Occipital lobe (tissue), 3 donors: ENCODE measurements at places on chromosomes 11 and 22.

- no peak for DNase-seq
Measured at GRCh38 chr22:33883961-33884808, 36.1 kb downstream of the LARGE1 start.

DNA sequence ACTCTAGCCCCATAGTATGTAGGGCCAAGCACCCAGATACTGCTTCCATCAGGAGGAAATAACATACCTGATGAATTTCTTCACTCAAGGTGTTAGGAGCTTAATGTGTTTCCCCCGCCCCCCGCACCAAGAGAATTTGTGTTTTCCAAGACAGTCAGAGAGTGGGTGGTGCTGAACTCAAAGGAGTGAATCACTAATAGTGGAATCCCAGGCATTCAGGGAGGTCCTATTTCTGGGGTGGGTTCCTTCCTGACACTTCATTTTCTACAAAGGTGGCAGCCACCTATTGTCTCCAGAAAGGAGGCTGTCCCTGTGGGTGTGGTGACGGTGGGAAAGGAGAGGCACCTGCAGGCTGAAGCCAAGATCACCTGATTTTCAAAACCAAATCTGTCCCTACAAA, 50.8 kb upstream of the ELF5 start:
- DNase-seq: no peak

DNA sequence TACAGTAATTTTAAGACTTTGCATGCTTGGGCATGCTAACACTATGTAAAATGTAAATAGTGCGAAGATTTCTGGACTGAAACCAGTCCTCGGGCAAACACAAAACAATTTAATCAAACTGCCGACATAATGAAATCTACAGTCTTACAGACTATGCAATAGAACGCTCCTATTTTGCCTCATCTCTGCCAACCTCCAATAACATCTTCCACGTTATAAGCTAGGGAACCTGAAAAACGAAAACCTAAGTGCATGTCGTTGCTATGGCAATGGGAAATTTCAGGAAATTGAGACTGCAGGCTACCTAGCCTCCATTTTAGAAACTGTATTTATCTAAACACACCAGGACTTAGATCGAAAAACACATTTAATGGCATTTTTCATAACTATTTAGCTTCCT, 1.1 kb downstream of the CSTF3 start:
- no peak for DNase-seq

DNA sequence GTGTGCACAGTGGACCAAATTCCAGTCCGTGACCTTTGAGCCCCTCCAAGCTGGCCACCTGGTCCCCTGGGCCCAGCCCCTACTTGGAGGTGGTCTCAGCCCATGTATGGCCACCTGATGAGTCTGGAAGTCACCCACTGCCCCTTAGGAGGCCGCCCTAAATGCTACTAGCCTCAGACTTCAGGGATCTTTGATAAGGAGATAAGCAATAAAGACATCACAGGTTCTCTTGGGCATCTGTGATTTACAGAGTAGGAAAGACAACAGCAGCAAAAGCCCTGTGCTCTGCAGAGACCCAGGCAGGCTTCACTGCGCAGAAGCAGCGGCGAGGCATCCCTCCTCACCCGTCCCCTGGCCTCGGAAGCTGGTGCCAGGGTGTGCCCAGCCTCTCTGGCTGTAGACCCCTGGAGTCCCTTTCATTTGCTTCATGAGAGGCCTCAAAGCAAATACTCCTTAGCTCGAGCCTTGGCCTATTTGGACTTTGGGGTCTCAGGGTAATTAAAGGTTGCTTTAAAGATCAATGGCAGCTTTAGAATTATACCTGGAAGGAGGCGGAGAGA, 360.1 kb downstream of the TBC1D22A start:
- DNase-seq: no peak

DNA sequence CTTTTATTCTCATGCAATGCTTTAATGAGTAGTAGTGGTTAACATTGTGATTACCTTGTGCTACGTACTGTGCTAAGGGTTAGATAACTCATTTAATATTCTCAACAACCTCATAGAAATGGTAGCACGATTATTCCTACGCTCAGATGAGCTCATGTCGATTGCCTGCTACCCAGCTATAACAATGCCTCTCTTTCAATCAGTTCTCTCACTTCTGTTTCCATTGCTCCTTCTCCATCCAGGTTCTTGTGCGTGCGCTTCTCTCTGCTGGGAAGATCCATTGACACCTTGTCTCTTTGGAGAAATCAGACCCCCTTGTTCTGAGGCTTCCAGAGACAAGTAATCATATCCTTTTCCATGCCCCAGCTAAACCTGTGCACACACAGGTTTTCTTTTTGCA, 120.8 kb downstream of the NECTIN1 start:
- DNase-seq: no peak

DNA sequence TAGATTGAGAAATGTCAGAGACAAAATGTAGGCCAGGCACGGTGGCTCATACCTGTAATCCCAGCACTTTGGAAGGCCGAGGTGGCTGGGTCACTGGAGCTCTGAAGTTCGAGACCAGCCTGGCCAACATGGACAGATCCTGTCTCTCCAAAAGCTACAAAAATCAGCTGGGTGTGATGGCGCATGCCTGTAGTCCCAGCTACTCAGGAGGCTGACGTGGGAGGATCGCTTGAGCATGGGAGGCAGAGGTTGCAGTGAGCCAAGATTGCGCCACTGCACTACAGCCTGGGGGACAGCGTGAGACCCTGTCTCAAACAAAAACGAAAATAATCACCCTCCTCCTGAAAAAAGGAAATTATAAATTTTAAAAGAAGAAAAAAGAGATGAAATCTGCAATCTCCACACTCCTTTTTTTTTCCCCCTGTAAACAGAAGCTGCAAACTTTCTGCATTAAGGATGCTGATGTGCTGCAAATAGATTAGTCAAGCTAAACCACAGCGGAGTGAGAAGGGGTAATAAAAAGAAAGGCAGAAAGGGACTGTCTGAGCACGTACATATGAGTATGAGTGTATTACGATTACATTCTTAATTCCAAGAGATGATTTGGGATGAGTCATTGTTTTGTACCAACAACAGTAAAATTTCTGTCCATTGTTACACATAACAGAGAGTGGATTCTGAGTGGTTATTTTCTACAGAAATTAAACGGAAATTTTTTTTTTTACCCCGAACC, 87.3 kb downstream of the SIK3 start:
- DNase-seq: no peak

GRCh38 chr22:17920145-17920605, 104.2 kb downstream of the MICAL3 start:
- DNase-seq: no peak

DNA sequence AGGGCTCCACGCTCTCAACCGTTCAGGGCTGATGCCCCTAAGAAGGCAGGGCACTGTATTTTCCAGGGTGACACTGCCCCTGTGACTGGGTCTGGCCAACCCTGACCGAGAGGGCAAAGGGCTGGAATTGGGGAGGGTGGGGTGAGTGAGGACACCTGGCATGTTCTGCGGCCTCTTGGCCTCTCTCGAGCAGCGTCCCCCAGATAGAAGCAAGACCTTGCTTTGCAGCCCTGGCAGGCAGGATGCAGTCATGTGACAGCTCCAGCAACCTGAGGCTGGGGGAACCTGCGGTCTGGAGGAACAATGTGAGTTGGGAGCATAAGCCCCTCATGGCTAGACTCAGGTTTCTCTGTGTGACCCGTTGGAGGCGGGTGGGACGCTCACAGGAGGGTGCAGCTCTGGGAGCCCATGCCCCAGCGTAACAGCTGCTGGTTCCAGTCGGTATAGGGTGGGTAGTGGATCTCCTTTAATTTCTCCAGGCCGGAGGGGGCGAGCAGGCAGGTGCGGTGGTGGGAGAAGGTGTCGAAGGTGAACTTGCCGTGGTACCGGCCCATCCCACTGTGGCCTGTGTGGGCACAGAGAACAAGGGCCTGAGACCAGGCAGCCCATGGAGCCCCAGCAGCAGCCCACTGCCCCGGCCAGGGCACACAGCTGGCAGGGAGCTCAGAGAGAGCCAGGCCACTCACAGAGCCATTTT, 11.4 kb downstream of the ALDH3B2 start:
- no peak for DNase-seq

DNA sequence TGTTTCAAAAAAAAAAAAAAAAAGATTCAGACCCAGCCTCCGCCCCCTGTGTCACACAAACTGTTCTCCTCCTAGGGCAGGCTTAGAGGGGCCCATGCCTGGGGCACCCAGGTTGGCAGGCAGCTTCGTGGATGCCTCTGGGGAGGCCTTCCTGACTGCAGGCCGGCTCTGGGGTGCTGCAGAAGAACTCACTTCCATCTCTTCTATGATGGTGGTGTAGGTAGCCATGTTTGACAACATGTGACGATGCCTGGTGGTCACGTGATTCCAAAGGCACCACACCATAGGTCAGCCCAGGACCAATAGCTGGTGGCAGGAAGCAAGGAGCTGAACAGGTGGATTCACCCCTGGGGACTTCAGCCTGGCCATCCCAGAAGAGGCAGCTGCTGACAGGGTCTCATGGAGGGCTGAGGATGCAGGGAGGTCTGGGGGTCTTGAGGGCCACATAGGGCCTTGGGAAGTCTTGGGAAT, 24.1 kb upstream of the CELSR1 start:
- no peak for DNase-seq

DNA sequence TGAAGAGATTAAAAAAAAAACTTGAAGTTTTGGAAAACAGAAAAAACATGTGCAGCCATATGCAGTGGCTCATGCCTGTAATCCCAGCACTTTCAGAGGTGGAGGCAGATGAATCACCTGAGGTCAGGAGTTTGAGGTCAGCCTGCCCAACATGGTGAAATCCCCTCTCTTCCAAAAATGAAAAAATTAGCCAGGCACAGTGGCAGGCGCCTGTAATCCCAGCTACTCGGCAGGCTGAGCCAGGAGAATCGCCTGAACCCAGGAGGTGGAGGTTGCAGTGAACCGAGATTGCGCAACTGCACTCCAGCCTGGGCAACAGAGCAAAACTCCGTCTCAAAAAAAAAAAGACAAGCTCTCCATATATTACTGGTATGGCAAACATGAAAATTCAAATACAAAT, 7.6 kb downstream of the DLG2 start:
- no peak for DNase-seq

GRCh38 chr22:27962268-27963044, 43.4 kb upstream of the PITPNB start:
- no peak for DNase-seq

GRCh38 chr11:104256525-104256924, 92.6 kb upstream of the PDGFD start:
- no peak for DNase-seq

DNA sequence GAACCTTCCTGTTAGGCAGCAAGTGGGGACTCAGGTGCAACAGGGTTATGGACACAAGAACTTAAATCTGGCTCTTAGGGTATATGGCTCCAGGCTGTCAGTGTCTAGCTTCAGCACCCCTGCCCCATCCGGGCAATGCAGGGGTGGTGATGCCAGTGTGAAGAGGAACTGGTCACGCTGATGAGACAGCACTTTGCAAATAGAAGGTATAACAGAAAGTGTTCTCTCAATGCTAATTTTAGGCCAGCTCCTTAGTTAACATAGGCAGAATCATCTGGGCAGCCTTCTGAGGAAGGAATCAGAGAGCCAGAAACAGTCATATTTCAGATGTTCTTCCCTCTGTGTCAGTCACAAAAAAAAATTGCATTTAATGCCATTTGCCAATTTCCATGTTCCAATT, 41.2 kb downstream of the SYT9 start:
- DNase-seq: no peak

- no peak for DNase-seq
Measured at GRCh38 chr11:61145228-61146005, 15.8 kb downstream of the VPS37C start.

DNA sequence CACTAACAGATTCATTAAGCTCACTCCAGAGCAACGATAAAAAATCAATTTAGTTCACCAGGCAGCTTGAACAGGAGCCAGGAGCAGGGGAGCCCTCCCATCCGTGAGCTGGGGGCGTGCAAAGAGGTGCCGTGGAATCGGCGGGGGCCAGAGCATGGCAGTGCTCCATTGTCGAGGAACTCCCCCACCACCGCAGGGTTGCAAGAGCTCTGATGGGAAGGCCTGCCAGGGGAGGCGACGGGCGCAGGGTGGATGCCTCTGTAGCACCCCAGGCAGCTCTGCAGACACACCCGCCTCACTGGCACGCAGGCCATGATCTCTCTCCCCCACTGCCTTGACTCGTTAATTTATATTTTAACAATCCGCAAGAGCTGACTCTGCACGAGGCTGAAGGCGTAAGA, 433.2 kb downstream of the MIAT start:
- peak; percentile 5 for DNase-seq

GRCh38 chr11:10443721-10444235, 11.3 kb upstream of the AMPD3 start:
- DNase-seq: no peak

- no peak for DNase-seq
Measured at GRCh38 chr11:118893662-118894061, 10.0 kb downstream of the CXCR5 start.

GRCh38 chr22:50057278-50058060, 629 bp downstream of the TTLL8 start:
- DNase-seq: no peak

DNA sequence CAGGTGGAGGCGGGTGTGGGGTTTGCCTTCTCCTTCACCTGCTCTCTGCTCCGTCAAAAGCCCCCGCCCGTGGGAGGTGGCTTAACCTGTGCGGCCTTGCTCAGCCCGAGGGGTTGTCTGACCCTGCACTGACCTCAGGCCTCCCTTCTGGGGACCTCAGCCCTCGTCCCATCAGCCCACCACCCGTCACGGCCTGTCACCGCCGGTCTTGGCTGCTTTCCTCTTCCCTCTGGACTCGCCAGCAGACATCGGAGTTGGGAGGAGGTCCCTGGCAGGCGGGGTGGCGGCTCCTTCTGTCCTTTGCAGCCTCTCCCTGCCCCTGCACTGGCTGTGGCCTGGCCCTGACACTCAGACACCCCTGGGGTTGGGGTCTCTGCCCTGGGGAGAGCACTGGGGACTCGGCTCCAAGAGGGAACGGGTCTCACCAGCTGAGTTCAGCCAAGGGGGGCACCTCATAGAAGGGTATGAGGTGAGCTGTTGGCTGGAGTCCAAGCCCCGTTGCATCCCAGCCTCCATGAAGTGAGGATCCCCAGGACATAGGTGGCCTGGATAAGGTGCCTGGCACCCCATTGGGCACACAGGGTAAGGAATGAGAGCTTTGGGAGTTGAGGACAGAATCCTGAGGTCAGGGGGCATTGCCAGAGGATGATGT, 999.6 kb downstream of the BRD1 start:
- DNase-seq: no peak

DNA sequence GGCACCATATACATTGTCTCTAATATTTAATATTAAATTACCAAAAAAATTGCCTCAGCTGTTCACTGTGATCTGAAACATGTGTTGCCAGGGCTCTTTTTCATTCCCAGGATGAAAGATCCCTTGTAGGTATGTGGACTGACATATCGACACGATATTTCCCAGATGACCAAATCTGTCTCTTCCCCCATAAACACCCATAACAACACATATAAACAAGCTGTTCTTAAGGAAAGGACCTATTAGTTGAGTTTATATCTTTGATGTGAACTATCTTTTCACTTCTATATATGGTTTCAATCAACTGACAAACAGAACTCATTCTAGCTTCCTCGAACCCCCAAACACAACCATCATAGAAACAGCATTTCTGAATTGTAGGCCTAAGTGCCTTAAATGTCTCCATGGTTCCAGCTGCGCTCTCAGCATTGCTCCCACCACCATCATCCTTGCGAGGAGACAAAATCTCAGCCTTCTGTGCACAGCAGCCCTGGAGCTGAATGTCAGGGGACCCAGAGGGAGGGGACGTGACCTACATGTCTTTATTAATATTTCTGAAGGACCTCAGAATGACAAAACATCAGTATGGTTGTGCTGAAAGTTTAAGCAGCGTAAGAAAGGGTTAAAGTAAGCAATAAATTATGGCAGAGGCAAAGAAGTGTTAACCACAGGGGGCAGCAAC, 67.0 kb downstream of the ETS1 start:
- DNase-seq: no peak

GRCh38 chr11:64644647-64645275, 53.7 kb downstream of the SLC22A12 start:
- DNase-seq: no peak
